ENCODE measurements at places on chromosomes 3 and 15.

DNA sequence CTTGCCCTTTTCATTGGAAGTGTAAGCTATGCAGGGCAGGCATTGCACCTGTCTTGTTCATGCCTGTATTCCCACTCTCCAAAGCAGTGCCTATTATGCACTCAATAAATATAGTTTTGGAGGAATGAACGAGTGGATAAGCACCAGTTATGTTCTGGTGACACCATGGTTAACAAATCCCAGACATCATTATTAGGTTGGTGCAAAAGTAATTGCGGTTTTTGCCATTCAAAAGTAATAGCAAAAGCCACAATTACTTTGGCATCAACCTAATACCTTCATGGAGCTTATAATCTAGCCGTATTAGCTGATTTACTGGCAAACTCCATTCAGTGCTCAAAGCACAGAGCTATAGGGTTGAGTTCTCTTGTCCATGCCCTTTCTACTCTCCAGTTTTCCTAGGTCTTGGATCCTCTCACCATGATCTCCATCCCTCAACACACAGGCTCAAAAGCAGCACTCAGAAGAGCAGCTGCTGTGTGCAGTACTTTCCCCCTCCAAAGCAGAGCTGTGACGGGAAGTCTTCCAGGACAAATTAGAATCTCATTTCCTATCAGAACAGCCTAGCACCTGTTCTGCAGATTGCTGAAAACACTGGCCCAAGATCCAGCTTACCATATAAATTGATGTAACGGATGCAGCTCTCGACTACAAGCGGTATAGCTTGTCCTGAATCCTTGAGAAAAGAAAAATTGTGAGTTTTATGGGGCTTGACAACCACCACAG, 63.2 kb upstream of the RAD18 start:
- DNase-seq = no peak

DNA sequence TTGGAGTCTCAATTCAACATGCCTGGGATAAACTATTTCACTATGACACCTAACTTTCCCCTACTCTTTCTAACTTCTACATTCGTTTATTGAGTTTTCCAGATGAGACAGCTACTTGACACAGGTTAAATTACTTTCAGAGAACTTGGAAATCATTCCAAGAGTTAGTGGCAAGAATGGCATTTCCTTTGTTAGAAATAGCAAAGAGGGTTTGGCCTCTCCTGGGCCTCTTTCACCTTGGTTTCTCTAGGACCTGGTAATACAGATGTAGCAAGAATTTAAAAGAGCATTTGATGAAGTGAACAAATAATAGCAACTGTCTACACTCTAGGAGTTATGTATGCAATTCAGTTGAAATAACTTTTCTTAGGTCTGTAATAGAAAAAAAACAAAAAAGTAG, 748.9 kb downstream of the MECOM start:
- DNase-seq = no peak

DNA sequence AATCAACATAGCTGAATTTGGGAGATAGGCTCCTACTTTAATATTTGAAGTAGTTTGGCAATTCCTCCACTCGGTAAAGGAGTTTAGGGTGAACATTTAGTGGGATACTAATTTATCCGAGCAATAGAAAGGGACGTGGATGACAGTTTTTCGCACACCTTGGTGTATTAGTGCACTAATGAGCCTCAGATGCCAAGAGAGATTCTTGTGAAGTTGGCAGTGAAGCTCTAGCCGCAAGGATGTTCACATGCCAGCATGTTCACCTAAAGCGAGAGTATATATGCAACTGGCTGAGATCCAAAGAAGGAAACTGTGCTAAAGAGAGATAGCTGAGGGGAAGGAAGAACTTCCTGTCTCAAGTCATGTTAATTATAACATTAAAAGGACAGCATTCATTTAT, 58.5 kb downstream of the TGFBR2 start:
- DNase-seq = no peak

- DNase-seq = no peak
Observed at GRCh38 chr15:35209838-35210237, 124.7 kb upstream of the NANOGP8 start.

DNA sequence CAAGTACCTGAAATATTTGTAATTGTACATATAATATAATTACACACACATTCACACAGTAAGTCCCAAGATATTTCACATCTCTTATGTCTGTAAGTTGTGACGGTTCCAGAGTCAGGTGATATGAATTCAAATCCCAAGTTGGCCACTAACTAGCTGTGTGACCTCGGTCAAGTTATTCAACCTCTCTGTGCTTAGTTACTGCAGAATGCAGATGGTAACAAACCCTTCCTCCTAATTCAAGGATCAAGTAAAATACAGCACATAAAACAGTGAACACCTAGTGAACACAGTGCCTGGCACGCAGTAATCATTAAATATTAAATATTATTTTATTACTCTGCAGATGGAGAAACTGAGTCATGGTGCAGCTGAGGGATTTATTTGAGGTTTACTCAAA, 6.9 kb downstream of the PRICKLE2 start:
- DNase-seq = no peak

GRCh38 chr3:37519661-37520060, 342.0 kb upstream of the CTDSPL start:
- DNase-seq = no peak

GRCh38 chr3:4768521-4768920, 210.7 kb upstream of the BHLHE40 start:
- no peak for DNase-seq

DNA sequence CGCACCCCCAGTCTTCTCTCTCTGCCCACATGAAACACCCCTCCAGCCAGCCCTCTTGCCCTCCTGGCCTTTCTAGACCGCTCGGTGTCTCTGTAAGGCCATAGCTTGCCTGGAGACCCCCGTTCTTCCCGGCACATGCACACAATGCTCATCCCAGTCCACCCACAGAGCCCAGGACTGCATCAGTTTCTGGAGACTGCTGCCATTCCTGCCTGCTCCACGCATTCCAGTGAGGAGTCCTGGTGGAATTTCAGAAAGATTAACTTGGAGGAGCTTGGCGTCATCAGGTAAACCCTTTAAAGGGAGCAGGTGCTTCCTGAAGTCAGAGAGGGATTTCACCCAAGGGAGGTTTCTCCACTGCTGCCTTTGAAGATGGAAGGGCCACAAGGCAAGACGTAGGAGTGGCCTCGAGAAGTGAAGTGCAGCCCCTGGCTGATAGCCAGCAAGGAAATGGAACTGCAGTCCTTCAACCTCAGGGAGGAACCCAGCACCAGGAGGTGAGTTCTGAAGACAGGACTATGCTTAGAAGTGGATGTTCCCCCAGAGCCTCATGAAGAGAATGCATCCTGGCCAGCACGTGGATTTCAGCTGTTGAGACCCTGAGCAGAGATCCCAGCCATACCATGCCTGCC, 19.2 kb downstream of the SLC41A3 start:
- DNase-seq = no peak

- DNase-seq = no peak
Observed at GRCh38 chr3:126706631-126707030, 2.6 kb downstream of the CHCHD6 start.

- no peak for DNase-seq
Observed at GRCh38 chr3:39096775-39097174, 10.7 kb downstream of the GORASP1 start.

- DNase-seq = peak; percentile 43
Observed at GRCh38 chr15:69526081-69527061, 73.8 kb downstream of the RPLP1 start.

- DNase-seq = no peak
Observed at GRCh38 chr15:59948924-59949613, 55.0 kb upstream of the FOXB1 start.

- DNase-seq = no peak
Observed at GRCh38 chr3:160935413-160936095, 169.6 kb downstream of the B3GALNT1 start.

DNA sequence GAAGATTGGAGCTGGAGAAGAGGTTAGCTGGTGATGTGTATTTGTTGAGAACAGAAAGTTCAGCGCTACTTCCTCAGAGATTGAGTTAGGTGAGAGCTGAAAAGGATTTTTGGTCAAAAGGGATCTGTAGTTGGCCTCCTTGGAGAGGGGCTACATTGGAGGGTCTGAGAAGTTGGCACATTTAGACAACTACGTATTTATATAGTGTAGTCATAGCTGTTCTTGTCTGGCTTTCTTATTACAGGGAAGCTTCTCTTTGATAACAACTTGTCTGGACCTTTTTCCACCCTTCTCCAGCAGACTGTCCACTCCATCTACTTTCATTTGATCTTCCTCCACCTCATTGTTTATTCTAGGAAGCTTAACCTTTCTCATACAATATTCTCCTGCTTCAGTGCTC, 43.7 kb downstream of the KAT2B start:
- no peak for DNase-seq

DNA sequence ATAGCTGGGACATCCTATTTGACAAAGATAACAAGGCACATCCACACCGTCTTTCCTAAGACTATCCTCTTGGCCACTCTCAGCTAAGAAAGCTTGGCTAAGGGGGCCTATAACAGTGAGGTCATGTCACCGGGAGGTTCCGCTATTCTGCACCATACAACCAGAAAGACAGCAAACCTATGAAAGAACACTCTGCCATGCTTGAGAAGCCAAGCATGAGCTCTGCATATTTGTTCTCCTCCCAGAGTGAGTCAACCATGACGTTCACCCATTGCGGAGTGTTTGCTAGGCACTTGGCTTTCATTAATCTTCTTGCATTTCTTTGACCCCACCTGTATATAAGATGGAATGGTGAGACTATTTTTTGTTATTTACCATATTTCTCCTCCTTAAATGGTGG, 141.2 kb downstream of the GMNC start:
- no peak for DNase-seq

DNA sequence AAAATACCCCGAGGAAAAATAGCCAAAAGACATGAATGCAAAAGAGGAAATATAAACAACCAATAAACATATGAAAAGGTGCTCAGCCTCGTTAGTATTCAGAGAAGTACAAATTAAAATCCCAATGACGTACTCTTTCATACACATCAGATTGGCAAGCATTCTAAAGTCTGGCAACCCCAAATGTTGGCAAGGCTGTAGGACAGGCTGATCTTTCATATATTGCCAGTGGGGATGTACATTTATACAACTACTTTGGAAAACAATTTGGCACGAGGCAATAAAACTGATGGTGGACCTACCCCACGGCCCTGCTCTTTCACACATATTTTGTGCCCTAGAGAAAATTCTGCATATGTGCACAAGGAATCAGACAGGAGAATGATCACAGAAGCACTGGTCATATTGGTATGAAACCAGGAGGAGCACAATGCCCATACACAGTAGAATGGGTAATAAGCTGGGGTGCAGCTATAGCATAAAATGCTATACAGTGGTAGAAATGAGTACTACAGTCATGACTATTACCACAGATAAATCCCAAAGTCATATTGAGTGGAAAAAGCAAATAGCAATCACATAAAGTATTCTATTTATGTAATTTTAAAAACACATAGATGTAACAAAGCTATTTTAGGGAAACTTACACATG, 176.0 kb upstream of the SLC24A5 start:
- no peak for DNase-seq

DNA sequence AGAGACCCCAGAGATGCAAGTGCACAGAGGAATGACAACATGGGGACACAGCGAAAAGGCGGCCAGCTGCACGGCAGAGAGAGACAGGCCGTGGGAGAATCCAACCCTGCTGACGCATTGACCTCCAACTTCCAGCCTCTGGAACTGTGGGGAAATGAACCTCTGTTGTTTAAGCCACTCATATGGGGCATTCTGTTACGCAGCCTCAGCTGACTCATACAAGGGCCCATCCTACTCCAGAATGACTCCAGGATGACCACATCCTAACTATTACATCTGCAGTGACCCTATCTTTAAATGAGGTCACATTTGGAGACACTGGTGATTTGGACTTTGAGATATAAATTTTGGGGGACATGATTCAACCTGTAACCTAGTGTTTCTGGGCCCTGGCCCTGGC, 44.0 kb downstream of the KLF15 start:
- no peak for DNase-seq

DNA sequence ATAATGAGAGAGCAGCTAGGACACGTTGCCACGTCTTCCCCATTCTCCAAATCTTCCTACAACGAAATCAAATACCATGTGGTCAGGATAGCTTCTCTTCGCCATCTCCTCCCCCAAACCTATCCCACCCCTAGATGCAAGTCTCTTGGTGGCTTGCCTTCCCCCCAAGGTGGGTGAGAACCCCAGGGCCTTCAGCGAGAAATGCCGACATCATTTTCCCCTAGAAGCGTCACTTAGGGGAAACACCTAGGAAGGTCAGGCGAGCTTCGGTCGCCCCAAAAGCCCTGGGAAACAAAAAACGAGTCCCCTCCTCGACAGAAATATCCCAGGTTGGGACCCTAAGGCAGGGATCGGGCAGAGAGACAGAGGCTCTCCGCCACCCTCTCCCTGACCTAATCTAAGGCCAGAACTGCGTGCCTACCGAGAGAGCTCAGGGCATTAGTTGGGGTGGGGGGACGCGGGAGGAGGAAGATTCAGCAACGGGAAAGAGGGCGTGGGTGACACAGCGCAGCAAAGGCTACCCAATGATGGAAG, 502 bp downstream of the DPH3 start:
- no peak for DNase-seq

- DNase-seq = no peak
Observed at GRCh38 chr3:22981166-22981565, 222.0 kb upstream of the UBE2E2 start.

DNA sequence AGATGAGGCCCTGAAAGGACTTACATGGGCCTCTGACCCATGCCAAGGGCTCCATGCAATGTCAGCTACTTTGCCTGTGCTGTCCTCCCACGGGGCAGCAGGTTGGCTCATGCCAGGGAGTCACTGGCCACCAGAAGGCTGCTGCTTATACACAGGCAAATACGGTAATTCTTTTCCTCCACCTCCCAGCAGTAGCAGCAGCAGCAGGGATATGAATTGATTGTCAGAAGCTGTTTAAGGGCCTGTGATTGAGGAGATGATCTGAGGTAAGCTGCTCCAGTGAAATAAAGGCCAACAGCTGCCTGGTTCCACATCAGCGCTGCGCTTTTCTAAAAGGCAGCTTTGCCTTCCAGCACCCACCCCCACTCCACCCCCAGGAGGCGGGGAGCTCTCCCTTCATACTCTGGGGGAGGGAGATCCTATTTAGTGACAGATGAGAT, 250.5 kb downstream of the SHQ1 start:
- no peak for DNase-seq

DNA sequence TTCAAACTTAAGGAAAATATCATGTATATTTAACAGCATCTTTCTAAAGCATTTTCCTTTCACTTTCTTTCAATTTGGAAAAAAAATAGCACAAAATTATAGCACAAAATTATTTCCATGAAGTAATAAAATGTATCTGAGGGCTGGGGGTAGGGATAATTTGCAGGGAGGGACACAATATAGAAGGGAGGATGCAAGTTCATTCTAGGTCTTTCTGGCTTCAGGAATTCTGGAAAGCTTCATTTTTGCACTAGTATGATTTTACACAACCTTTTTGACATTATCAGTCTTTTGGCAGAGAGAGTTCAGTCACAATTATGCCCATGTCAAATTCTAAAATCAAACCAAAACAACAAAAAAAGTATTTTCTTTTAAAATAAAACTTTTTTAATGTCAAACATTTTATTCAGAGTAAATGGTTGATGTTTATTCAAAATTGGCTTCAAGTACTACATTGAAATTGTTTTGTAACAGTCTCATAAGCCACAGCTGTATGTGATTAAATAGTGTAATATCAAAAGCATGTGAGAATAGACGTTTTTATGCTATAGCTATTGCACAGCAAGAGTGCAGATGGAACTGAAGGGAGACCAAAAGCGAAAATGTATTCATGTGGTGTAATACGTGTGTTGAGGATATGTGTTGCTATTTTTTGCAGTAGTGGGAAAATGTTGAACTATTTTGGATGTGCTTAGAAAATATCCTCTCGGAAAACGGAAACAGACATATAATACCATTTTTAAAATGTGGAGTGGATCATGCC, 5.8 kb downstream of the RBMS3 start:
- no peak for DNase-seq

GRCh38 chr15:74781431-74782258, at the start of gene CSK:
CSK (plus strand) TSS chr15:74782080; CDS start chr15:74798298, 16,218 bp downstream.
- peak; percentile 91 for DNase-seq

Data from left ventricle myocardium superior (tissue), 1 donor.